ENCODE measurements at places on chromosomes 7 and 10.

DNA sequence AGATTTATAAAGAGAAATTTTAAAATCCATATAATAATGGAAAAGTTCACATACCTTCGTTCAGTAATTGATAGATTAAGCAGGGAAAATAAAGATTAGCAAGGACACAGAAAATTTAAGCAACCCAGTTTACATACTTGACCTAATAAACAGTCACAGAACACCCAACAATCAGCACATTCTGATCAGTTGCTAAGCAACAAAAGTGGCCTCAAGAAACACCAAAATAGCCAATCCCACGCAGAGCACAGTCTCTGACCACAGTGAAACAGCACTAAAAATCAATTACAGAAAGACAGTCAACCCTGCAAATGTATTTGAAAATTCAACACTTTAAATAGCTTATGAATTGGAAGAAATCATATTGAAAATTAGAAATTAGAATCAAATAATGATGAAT, 39.3 kb upstream of the DRGX start:
- DNase-seq, result no peak

- DNase-seq, result no peak
These were observed 39.0 kb downstream of the STK17A start for GRCh38 chr7:43621729-43622448.

GRCh38 chr7:20783700-20784387, 2.8 kb downstream of the SP8 start:
- DNase-seq, result no peak

DNA sequence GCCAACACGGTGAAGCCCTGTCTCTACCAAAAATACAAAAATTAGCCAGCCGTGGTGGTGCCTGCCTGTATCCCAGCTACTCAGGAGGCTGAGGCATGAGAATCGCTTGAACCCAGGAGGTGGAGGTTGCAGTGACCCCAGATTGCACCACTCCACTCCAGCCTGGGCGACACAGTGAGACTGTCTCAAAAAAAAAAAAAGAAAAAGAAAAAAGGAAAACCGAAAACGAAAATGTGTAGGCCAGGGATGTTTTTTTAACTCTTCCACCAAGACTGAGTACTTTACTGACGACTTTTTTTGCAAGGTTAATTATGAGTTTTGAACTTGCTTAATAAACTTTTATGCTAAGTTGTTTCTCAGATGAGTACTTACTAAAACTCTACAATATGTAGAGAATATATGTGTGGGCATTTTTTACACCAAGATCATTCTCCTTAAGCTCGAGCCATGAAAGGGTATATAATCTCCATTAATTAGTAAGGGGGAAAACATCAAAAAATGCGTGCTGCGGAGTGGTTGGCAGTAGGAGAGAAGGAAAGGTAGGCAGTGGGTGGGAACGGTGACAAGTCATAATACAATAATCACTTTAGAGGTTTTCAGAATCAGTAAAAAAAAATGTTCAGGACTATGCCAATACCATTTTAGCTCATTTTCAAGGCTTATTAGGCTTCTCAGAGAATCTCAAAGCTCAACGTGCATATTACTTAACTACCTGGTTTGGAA, 8.6 kb upstream of the ADRB1 start:
- no peak for DNase-seq

- DNase-seq, result no peak
These were observed 648.3 kb downstream of the TNS3 start for GRCh38 chr7:46933596-46933995.

- DNase-seq, result no peak
These were observed 44.3 kb downstream of the POLR3A start for GRCh38 chr10:77984986-77985385.

GRCh38 chr7:151840088-151840910, 36.6 kb downstream of the PRKAG2 start:
- no peak for DNase-seq

DNA sequence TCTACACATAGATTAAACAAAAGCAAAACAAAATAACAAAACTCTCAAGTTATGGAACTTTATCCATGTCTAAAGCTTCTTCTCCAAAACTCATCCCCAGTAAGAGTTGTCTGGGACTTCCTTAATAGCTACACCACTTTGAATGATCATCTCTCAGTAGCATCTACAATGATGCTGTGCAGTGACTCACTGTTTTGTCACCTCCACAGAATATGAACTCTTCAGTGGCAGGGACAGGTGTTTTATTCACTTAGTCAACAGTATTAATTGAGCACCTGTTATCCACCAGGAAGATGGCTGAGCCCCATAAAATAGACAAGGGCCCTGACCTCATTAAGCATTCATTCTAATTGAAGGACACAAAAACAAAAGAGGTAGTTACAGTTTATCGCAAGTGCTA, 350.7 kb downstream of the ELMO1 start:
- DNase-seq, result no peak
